Activated gamma-delta T cell (primary cell): ENCODE measurements at places on chromosomes 1 and 21.

DNA sequence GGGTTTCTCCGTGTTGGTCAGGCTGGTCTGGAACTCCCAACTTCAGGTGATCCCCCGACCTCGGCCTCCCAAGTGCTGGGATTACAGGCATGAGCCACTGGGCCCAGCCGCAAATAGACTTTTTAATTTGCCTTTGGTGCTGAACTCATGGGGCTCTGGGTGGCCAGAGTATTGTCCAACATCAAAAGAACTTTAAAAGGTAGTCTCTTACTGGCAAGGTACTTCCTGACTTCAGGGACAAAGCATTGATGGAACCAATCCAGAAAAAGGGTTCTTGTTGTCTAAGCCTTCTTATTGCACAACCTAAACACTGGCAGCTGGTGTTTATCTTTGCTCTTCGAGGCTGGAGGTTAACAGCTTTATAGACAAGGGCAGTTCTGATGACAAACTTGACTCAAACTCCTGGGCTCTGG, 3.8 kb upstream of the KTI12 start:
- DNase-seq = no peak

GRCh38 chr1:46991083-46991923, 32.2 kb upstream of the CYP4X1 start:
- DNase-seq = no peak

DNA sequence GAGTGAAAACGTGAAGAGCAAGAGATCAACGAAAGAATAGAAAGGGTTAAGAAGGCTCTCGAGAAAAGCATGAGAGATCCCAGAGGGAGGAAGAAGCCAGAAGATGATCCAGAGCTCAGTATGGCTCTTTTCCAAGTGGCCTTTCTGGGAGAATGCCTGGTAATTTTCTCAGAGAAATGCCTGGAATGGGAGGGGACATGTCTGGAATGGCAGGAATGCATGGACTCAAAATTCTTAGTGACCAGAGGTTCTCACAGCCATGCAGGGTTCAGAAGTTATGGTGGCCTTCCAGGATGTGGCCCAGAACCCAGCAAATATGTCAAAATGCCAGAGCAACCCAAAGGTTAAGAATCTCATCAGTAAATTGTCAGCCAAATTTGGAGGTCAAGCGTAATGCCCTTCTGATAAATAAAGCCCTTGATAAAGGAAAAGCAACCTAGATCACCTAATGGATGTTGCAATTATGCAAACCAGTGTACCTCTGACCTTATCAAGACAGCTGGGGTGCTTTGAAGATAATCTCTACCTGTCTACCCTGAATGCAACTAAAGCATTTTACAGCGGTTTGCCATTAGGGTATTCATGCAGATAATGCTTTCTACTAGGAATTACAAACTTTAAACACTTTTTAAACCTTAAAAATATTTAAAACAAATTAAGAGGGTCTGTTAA, 53.1 kb downstream of the NBPF6 start:
- no peak for DNase-seq

GRCh38 chr1:158969855-158970254, 38.5 kb downstream of the PYHIN1 start:
- DNase-seq = no peak

- DNase-seq = no peak
Observed at GRCh38 chr1:13881385-13882088, 181.5 kb downstream of the PRDM2 start.

- DNase-seq = no peak
Observed at GRCh38 chr1:245645894-245646293, 491.1 kb downstream of the KIF26B start.

DNA sequence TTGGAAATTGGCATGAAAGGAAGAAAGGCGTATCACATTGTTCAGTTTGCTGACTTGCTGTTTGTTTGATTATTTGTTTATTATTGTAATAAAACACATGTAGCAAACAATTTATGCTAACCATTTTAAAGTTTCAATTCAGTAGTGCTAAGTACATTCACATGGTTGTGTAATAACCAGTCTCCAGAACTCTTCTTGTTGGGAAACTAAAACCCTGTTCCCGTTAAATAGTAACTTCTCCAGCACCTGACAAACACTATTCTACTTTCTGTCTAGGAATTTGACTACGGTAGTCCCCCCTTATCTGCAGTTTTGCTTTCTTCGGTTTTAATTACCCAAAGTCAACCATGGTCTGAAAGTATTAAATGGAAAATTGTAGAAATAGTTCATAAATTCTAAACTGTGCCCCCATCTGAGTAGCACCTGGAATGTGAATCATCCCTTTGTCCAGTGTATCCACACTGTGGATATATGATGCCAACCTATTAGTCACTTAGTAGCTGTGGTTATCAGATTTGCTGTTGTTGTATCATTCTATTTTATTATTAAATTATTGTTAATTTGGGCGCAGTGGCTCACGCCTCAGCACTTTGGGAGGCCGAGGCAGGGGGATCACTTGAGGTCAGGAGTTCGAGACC, 5.5 kb downstream of the MORC3 start:
- no peak for DNase-seq

DNA sequence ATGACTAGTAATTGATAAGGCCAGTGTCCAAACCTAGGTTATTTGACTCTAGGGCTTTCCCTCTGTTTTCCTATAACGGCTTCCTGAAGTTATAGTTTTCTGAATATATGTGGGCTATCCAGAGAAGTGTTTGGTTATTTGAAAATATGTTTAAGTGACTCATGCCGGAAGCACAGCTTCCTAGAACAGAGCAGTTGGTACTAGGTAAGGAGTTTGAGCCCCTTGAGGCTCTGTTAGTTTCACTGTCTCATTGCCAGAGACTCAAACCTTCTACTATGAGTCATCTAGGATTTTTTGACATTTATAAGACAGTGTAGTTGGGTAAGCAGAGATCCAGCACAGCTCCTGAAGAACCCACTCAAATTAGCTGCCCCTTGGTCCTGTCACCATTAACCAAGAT, 27.1 kb upstream of the LEPR start:
- DNase-seq = no peak

- DNase-seq = no peak
Observed at GRCh38 chr21:44512496-44513388, 27.3 kb downstream of the KRTAP10-1 start.

- DNase-seq = no peak
Observed at GRCh38 chr1:43731867-43732531, 24.7 kb downstream of the ST3GAL3 start.

DNA sequence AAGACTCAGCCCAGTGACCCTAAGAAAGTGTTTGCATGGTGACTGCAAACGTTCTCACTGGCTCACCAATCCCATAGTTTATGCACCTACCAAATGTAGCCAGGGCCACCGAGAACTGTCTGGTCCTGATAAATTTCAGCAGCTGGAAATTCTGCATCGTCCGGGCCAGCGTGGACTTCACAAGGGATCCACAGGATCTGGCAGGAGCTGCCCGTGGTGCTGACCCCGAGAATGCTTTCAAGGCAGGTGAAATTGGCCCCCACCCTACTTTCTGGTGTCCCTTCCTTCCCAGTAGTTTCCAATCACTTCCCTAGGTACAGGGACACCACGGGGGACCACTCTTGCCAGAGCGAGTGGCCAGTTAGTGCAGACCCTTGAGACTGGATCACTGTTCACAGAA, 26.2 kb downstream of the UBASH3A start:
- DNase-seq = no peak

- DNase-seq = no peak
Observed at GRCh38 chr1:19388980-19389379, 76.9 kb downstream of the SLC66A1 start.

DNA sequence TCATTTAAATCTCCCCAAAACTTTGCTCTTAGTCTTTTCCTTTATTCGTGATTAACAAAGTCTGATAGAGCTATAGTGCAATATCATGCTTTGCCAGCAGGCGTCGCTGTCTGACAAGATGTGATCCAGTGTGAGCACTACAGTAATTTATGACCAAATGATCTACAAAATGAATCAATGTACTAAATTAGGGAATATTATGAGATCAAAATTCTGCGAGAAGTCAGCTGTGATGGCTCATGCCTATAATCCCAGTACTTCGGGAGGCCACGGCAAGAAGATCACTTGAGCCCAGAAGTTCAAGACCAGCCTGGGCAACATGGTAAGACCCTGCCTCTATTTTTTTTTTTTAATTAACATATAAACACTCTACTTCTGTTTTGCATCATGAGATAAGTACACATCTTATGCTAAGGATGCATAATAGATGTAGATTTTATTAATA, 3.6 kb upstream of the SPSB1 start:
- no peak for DNase-seq

DNA sequence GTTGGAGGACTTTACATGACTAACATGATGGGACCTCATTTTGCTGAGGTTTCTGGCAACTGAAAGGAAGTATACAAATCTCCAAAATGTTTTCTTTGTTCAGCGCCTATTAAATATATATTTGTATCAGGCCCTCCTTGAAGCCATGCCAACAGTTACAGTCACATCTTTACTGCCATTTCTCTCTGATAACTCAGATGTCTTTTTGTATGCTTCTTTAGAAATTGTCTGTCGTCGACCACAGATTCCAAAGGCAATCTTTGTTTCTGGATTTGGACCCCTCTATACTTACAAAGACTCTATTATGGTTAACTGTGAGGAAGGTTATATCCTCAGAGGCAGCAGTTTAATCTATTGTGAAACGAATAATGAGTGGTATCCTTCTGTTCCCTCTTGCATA, 69.4 kb downstream of the C4BPA start:
- DNase-seq = no peak

GRCh38 chr1:30538226-30538992, 185.0 kb downstream of the MATN1 start:
- no peak for DNase-seq

GRCh38 chr1:184395937-184396480, 9.2 kb downstream of the C1orf21 start:
- DNase-seq = no peak

DNA sequence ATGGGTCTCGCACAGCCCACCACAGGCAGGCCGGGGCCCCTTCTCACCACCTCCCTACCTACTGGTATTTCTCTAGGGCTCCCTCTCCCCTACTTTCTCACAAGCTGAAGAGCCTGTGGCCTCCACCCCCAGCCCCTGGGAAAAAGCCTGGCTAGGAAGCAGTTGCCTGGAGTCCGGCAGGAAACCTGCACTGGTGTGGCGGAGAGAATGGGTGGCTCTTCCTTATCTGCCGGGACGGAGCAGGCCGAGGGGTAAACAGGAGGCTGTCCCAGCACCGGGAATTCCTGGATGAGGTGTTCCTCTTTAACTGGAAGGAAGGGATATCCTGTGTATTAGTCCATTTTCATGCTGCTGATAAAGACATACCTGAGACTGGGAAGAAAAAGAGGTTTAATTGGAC, 125.8 kb downstream of the TLR5 start:
- no peak for DNase-seq

DNA sequence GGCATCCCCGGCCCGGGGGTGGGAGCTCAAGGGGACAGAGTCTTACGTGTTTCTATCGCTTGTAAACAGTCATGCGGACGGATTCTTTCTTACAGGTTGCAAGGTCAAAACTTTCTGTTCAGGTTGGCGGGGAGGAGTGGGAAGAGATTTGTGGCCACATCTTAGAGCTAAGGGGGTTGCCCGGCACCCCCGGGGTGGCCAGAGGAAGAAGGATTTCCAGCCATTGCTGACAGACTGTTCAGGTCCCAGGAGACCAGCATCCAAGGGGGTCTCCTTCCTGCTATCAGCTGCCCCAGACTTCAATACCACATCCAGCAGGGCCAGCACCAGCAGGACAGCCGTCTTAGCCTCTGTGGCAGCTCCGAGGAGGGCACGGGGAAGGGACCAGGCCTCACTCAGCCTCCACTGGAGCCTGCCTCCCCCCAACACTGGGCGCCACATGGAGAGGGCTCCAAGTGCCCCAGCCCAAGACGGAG, 52.0 kb downstream of the KIF21B start:
- DNase-seq = no peak

DNA sequence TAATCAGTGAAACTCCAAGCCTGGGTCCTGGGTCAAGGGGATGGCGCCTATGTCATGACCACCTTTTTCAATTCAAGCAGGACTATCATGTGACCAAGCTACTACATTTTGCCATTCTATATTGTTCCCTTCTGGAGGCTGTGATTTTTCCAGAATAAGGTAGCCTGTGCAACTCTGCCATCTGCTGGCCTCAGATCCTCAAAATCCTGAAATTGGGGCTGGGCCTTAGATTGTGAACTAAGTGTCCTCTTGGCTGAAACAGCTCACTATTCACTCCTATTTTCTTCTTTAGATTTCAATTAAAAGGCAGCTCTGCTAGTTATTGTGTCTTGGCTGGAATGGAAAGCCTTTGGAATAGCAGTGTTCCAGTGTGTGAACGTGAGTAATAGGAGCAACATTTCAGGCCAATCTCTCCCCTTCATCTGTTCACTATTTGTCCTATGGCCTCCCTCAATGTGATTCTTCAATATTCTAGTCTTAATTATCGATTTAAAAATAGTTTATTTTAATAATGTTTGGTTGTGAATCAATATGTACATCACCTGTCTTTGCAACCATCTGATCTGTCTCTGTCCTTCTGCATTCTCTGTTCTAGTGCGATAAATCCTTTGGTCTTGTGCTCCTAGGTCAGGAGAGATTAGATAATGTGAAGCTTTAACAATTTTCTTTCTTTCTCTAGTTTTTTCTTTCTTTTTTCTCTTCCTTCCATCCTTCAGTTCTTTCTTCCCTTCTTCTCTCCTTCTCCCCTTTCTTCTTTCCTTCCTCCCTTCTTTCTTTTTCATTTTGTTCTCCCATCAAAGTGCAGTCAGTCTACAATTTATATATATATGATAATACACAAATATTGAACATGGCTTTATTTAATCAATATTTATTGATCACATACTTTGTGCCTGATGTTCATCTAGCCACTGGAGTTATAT, 69.8 kb downstream of the CR1 start:
- no peak for DNase-seq

DNA sequence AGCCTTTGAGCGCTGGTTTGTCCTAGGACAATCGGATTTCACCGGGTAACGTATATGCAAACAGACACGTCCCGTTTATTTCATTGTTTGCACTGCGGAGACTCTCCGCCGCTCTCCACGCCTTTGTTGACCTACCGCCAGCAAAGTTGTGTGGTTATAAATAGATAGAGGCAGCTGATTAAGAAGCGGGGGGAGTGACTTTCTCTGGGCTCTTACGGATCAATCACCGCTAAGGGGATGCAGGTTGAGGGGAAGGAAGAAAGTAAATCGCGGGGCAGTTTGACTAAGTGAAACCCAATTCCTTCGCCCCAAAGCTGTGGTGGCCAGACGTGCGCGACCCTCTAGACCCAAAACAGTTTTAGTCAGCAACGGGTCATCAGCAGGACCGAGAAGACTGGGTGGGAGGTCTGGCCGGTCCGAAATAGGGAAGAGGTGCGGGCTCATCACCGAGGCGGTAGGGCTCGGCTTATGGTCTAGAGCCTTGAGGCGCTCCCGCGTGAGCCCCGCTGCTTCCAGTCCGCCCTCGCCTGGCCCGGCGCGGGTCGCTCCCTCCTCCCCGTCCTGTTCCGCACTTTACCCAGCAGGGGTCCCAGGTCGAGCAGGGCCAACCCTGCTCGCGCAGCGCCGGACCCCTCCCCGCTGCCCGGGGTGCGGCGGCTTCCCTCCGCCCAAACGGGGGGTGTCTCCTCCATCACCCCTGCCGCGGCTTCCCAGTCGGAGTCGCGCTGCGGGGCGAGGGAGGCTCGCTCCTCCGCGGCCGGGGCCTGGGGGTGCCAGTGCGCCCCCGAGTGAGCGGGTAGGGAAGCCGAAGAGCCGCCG, 120.8 kb upstream of the RRP15 start:
- no peak for DNase-seq

- no peak for DNase-seq
Observed at GRCh38 chr21:27771938-27772483, 805.1 kb upstream of the ADAMTS5 start.

GRCh38 chr1:235866205-235866912, at the start of gene LYST:
Gene LYST, minus strand, starts transcription at chr1:235866906. Its CDS starts 36,489 bp downstream, at chr1:235830417.
- DNase-seq = no peak

- DNase-seq = no peak
Observed at GRCh38 chr1:234438579-234438978, 40.4 kb downstream of the TARBP1 start.

- DNase-seq = no peak
Observed at GRCh38 chr1:52739699-52740467, 13.6 kb downstream of the ZYG11B start.
